AG10803 (cell line): ENCODE measurements at places on chromosomes 16 and 17.

GRCh38 chr17:9677896-9678295 lies 32.6 kb downstream of the USP43 start:
- DNase-seq = no peak

DNA sequence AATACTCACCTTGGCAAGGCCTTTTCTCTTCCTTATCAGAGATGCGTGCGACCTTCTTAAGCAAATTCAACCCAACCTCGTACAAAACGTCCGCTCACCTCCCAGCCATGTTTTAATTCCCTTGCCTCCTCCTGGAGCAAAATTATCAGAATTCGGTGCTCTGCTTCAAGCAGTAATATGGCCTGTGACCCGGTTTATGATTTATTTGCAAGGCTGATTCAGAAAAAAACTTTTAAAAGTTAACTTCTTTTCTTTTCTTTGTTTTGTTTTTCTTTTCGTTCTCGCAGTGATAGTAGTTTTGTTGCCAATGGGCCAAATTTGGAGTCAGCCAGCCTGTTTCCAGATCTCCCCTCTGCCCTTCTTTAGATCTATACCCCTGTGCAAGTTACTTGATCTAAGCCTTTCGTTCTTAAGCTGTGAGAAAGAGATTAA lies at the start of gene PHLPP2:
Gene PHLPP2 (minus strand): TSS at position 382 of the 432 bp plus-strand sequence. CDS start 9,906 bp downstream, outside the sequence.
- no peak for DNase-seq

GRCh38 chr17:16449121-16449570 lies 33.8 kb downstream of the TRPV2 start:
- DNase-seq = peak; percentile 58

DNA sequence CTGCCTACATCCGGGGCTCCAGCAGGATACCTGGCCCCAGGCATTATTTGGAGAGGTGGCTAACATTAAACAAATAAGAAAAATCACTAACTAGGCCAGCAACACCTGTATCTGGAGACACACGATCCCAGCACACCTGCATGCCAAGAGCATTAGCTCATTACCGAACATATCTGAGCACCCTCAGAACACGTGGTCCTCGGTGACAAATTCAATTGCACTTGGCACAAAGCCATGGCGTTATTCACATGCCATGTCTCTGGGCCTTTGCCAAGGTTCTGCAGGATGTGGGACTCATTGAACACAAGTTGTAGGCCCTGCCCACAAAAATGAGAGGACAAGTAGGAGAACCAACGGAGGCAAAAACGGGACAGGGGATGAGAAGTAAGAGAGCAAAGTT lies 552.3 kb downstream of the TOX3 start:
- DNase-seq = peak; percentile 5

DNA sequence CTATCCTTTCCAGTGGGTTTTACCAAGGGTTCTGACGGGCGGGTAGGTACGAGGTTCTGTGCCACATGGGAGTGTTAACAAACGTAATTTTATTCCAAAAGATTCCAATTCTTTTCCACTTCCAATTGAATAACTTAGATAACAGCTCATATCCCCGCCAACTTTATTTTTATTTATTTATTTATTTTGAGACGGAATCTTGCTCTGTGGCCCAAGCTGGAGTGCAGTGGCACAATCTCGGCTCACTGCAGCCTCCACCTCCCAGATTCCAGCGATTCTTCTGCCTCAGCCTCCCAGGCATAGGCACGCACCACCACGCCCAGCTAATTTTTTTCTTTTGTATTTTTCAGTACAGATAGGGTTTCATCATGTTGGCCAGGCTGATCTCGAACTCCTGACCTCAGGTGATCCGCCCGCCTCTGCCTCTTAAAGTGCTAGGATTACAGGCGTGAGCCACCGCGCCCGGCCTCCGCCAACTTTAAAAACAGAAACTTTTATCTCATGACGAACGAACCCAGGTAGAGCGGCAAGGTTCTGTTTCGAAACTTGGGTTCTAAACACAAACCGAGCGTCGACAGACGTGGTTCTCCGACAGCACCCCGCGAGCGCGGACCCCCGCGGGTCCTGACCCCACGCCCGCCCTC lies 613 bp downstream of the ECI1 start:
- DNase-seq = peak; percentile 38

GRCh38 chr17:77471984-77472461 lies 331.3 kb downstream of the SEC14L1 start:
- peak; percentile 73 for DNase-seq

GRCh38 chr17:69445132-69445531 lies 30.6 kb downstream of the MAP2K6 start:
- DNase-seq = no peak

DNA sequence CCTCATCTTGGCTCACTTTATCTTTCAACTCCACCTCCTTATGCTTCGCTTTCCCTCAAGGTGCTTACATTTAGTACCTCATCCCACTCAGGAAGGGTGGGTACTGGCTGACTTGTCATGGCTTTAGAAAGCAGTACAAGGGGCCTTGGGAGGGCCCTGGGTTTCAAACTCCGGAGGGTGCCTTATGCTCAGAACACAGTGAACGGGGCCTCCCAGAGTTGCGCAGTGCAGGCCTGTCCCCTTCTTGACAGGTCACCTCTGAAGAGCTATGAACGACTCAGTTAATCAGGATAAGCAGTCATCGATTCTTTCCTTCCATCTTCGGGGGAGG lies 6.0 kb downstream of the COG1 start:
- no peak for DNase-seq

DNA sequence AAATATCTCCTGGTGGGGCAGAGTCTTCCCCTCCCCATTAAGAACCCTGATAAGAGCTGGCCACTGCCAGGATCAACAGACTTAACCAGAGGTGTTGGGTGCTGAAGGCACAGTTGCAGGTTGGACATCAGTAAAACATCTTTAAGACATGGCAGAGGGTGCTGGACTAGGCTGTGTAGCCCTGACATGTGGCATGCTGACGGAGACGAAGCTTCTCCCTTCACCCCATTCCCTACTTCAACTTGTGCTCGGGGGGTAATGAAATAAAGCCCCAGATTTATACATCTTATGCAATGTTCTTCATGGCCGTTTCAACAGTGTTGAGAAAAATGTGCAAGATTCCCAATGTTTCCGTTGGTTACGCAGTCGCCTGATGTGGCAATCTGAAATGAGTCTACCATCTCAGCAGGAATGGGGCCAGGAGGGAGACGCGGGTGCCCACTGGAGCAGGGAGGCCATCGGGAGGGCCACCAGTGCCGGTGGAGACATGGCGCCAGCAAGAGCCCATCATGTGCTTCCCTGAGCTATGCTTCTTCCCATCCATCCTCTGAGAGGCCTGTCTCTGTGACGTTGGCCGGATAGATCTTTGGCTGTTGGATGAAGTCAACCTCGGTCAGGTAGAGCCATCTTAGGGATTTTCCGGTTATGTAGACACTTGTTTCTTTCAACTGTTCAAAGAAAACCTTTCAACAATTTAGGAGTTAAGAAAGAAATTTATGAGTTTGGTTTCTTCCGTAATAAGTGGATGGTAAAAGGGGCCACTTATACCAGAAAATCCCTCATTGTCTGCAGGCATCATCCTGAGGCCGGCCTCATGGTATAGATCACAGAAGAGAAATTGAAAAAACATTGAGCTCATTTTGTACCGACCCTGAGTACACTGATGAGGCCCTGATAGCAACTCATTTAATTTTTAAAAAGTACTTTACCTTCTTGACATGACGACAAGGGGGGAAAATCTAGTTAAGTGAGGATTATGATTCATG lies 6.4 kb downstream of the IRF8 start:
- DNase-seq = no peak

GRCh38 chr17:27616414-27616813 lies 14.6 kb upstream of the LGALS9 start:
- no peak for DNase-seq

DNA sequence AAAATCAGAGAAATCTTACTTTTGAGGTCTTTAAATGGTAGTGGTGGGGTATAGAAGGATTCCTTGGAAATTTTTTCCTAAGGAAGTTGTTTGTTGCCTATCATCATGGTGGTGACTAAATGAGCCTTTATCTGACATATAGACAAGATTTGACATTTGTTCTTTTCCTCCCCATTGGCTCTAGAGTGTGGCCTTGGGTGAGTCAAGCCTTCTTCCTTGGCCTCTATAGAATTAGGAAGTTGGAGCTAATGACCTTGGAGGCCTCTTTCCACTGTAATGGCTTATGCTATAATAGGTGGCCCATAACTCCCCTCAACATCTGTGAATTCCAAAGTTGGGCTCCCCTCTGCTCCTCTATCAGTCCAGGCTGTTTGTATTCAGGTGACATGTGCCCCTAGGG lies 79.1 kb upstream of the HNF1B start:
- no peak for DNase-seq

- no peak for DNase-seq
These were observed 119.0 kb upstream of the CDC42EP4 start for GRCh38 chr17:73430848-73431247.

DNA sequence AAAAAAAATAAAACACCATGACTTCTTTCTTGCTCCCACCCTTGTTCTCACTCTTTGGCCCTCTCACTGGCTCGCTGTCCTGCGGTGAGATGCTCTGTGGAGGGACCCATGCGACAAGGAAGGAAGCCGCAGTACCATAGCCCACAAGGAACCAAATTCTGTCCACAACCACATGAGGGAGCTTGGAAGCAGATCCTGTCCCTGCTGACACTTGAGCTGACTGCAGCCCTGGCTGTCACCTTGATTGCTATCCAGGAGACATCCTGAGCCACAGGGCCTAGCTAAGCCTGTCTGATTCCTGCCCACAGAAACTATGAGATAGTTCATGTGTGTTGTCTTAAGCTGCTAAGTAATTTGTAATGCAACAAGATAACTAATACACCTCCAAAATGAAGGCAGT lies 4.8 kb upstream of the MT2A start:
- DNase-seq = peak; percentile 38

DNA sequence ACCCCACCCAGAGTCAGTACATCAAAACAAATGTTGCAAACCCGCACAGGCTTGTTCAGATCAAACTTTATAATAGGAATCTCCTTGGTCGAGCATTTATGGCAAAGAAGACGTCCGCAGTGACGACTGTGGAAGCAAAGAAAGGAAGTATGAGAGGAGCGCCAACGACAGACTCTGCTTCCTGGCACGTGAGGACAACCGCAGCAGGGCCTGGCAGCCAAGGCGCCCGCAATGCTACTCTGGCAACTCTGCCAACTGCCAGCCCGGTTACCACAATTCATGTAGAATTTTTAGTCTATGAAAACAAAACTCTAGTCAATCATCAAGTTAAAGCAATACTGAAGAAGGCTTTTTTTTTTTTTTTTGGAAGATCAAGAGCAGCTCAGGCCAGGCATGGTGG lies 24.8 kb downstream of the CYB5D2 start:
- DNase-seq = no peak

DNA sequence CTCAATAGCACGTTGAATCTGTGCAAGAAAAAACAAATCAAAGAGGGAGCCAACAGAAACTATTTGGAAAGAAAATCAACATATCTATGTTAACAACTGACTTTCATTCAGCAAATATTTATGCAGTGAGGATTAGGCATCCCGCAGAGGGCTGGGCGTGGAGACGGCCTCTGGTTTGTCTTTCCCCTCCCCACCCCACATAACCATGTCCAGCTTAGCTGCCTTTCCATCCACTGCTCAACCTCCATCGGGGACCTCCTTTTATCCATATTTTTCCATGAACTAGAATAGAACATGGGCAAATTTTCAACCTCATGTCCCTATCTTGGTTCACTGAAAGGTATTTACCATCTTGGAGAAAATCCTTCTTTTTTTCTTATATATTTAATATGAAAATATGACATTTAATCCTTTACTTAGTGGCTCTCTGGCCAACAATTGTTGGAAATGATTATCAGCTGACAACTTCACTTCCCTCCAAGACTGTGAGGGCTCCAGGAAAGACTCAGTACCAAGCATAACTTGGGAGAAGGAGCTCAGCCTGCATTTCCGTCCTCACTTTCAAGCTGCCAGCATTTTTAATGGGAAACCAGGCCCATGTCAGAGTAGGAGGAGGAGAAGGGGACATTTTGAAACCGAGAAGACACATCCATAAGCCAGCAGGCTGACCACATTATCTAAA lies 462.6 kb upstream of the MAF start:
- peak; percentile 16 for DNase-seq

GRCh38 chr16:31064882-31065461 lies 9.1 kb downstream of the ZNF668 start:
- peak; percentile 97 for DNase-seq

- DNase-seq = no peak
These were observed 33.7 kb downstream of the ADCY9 start for GRCh38 chr16:4082474-4083044.

GRCh38 chr17:73770115-73770848 lies 126.0 kb upstream of the SDK2 start:
- peak; percentile 88 for DNase-seq

DNA sequence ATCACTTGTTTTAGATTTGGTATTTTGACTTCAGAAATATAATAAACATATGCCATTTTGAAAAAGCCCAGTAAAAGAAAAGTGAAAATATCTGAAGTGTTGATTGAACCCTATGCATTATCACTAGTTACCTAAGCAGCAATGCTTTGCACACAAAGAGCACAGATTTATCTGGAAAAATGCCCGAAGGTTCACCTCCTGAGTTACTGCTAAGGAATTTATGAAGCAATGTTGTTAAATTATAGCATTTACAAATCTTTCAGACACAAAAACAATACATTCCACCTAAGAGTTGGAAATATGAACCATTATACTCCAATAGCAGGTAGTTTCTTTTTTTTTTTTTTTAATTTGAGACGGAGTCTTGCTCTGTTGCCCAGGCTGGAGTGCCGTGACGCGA lies 38.9 kb upstream of the GHDC start:
- peak; percentile 67 for DNase-seq

- no peak for DNase-seq
These were observed 71.7 kb downstream of the RPH3AL start for GRCh38 chr17:280901-281300.

DNA sequence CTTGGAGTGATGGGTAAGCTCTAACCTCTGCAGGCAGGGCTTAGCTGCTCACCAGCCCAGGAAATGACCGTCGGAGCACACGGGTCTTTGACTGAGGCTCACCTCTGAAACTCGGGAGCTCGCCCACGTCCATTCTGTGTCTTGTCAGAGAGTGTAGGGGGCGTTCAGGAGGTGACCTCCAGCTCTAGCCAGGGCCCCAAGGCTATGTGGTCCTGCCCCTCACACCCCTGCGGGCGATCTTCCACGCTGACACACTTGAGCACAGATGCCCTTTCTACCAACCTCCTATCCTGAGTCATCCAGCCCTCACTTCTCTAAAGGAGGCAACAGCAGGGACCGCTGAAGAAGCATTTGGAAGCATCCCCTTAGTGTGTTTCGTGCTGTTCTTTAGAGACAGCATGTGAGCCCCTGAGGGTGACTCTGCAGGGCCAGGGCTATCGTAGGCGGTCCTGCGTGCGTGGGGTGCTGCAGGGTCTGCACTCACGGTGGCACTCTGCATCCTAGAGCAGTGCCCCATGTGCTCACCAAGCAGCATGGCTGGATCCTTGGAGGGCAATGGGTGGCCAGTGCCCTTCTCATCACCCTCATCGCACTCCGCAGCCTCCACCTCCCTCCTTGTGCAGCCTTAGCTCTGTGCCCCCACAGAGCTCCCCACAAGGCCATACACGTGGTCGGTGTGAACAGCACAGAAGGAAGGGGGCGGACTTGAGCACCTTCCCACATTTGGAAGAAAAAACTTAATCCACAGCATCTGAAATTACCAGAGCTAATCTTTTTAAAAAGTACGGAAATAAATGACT lies 33.8 kb downstream of the SLC47A1 start:
- no peak for DNase-seq
